ENCODE measurements at places on chromosomes 1 and 21.
A peak's percentile ranks its signal among the peaks of the same experiment; 100 is the strongest.

DNA sequence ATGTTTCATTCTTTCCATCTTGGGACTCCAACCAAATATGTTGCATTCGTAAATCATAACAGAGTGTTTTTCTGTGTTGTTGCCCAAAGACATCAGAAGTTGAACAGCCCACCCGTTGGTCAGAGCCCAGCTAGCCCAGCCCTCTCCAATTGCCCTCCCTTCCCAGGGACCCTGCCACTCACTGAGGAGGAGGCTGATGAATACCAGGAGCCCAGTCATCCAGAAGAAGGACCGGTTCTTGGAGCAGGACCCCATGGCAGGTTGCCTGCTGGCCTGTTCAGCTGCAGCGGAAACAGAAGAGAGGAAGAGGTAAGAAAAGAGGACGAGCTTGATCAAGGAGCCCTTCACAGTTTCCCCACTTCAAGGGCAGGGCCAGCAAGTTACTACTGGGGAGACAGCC, 172.2 kb upstream of the ETV3 start:
- no peak for DNase-seq

- no peak for DNase-seq
Observed at GRCh38 chr1:98393719-98394118, 267.8 kb upstream of the SNX7 start.

DNA sequence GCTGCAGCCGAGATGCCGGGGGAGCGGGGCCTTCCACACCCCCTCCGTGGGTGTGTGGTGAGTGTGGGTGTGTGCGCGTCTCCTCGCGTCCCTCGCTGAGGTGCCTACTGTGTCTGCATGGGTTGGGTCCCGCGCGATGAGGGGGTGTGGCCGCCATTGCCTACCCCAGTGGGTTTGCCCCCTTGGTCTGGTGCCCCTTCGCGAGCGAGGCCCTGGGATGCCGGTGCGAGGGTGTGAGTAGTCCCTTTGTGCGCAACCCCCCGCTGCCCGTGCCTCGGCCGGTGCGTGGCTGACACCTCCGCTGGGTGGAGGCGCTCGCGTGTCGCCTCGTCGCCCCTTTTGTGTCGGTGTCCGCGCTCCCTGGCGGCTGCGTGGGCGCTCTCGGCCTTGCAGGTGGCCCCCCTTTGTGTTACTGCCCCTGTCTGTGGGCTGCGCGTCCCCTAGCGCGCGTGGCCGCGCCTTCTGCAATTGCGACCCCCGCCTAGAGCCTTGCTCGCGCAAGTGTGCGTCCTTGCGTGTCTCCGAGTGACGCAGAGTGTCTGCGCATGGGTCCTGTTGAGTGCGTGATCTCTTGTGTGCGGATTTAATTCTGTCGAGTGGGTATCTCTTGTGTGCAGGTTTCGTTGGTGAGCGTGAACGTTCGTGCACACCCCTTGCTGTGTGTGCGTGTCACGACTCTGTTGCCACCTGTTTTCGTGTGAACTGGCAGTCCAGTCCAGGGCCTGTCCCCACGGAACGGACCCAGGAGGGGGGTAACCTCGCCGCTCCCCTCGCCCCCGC, 553 bp downstream of the TTC3 start:
- peak; percentile 71 for DNase-seq

GRCh38 chr1:42824481-42825035, 7.4 kb upstream of the SVBP start:
- DNase-seq, result no peak

GRCh38 chr1:21857840-21858670, 46.0 kb downstream of the LDLRAD2 start:
- DNase-seq, result no peak

DNA sequence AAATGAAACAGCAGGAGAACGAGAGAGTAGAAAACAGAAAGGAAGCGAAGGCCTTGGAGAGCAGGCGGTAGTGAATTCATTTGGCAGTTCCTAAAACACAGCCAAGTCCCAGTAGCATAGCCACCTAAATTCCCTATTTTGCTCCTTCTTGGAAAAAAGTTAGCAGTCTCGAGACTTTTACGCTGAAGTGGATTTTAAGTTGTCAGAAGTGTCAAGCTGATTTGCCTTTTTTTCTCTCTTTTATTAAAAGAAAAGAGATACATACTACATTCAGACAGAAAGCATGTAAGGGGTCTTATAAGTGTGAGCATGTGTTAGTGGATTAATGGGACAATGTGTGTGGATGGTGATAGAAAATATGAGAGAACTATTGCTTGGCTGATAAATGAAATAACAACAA, 19.2 kb downstream of the NFIA start:
- no peak for DNase-seq

DNA sequence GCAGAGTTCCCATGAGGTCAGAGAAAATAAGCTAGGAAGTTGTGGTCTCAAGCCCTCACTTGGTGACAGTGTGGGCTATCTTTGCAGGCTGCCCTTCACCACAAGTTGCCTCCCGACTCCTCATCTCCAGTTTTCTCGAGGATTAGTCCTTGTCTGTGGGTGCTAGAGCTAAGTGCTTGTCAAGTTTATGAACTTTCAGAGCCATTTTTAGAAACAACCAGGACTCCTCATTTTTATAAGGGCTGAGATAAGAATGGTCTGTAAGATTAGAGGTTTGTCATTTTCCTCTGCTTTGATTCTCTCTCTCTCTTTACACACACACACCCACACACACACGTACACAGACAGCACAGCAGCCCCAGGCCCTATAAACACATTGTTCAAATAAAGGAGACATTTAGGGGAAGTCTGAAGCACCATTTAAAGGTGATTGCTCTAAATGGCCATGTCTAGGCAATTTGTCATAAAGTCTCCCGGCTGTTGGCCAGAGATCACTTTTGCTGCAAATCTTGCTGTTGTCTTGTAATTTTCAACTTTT, 127.2 kb downstream of the LACTBL1 start:
- no peak for DNase-seq

- DNase-seq, result no peak
Observed at GRCh38 chr1:63328781-63329180, 6.4 kb downstream of the FOXD3 start.

- no peak for DNase-seq
Observed at GRCh38 chr1:7098641-7099040, 313.4 kb downstream of the CAMTA1 start.

GRCh38 chr1:228865627-228866330, 130.5 kb downstream of the RHOU start:
- no peak for DNase-seq

DNA sequence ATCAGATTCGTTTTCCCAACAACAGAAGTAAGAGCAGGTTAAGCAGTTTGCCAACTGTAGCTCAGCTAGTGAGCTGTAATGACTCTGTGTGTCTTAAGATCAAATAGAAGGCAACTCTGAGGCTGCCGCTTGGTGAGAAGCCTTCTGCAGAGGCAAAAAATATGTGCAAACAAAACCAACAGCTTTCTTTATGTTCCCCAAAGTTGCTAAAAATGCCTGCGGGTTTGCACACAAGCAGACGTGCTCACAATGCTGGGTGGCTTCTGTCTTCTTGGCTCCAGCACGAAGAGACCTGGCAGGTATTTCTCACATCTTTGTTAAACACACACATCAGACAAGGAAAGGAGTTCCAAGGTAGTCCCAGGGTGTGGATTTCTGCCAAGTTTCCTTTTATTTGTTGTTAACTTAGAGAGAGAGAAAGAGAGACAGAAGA, 158.9 kb upstream of the JUN start:
- DNase-seq, result no peak

DNA sequence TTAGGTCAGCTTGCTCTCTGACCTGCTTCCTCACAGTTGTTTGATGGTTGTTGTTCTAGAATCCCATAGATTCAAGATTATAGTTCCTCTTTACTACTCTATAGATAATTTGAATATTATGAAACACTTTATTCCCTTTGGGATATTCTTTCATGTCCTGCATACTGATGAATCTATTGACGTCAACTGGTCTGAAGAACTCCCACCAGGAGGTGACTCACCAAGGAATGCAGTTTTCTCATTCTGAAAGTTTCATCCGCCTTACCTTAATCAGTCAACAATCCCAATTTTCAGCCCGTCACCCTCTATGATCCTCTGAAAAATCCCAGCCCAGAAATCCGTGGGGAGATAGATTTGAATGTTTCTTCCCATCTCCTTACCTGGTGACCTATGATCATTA, 834.1 kb upstream of the PRMT6 start:
- DNase-seq, result no peak

DNA sequence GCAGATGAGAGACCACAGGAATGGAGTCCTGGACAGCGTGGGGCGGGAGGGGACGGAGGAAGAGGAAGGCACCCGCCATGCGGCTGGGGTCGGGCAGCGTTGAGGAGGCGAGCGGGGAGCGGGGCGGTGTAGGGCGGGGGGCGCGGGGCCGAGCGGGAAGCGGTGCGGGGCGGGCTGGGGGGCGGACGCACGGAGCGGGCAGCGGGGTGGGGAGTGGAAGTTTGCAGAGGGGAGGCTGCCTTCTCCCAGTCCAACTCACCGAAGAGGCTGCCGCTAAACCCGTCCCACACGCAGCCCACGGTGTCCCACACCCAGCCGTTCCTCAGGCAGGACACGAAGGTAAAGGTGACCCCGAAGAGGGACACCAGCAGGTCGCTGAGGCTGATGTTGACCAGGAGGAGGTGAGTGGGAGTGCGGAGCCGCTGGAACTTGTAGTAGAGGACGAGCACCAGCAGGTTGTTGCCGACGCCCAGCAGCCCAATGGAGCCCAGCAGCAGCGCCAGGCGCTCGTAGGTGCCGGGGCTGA, 483 bp downstream of the CHML start:
- DNase-seq, result no peak

GRCh38 chr1:235632506-235633401, 16.8 kb downstream of the GNG4 start:
- DNase-seq, result no peak

GRCh38 chr1:245465666-245466065, 310.9 kb downstream of the KIF26B start:
- DNase-seq, result no peak

DNA sequence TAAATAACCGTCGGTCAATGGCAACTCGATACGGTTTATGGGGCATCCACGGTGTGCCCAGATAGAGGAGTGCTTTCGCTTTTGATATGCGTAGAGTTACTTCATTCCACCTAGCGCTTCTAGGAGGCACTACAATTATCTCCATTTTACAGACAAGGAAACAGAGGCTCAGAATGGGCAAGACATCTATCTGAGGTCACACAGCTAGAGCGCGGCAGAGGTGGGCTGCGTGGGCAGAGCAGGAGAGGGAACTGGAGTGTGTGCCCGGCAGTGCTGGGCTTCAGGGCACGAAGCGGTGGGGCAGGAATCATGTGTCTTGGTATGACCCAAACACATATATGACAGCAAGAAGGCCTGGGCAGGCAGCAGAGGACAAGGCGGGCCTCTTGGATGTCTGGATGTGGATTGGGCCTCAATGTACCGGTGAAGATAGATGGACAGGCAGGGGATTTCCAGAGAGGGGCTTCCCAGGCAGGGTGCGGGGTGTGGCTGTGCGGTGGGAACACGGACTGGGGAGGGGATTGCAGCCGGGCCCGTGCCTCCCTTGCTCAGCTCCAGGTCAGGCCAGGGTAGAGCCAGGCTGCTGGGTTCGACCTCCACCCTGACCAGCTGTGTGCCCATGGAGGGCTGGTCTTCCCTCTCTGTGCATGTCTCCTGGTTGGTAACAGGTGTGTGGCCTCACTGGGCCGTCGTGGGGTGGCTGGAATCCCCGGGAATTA, 21.2 kb downstream of the TP73 start:
- no peak for DNase-seq

- DNase-seq, result no peak
Observed at GRCh38 chr1:212853658-212854057, 4.4 kb upstream of the FLVCR1 start.

GRCh38 chr1:93801471-93801870, 77.5 kb downstream of the DNTTIP2 start:
- no peak for DNase-seq

GRCh38 chr21:19501115-19501514, 1097.5 kb upstream of the TMPRSS15 start:
- DNase-seq, result no peak

DNA sequence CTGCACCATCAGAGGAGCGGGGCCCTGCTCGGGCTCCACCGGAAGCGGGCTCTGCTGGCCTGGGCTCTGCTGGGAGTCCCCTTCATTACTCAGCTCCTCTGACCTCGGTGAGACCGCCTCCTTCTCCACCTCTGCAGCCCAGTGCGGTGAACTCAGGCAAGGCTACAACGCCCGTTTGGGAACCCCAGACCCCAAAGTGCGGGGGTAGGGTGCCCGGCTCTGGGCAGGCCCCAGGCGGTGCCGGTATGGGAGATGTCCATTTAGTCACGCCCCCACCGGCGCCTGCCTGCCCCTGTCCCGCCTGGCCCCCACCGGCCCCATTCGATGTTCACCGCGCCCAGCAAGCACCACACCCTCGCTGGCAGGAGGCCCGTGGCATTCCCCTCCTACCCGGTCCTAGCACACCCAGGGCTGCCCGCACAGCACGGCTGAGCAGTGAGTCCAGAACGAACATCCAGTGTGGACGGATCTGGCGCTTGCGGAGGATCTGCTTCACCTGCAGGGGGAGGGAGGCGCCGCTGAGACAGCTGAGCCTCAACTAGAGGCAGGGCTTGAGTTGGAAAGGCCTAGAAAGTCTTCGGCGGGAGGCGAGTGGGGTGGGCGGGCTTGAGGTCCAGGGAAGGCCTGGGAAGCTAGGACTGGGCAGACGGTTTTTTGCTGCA, 10.0 kb downstream of the MAP3K6 start:
- peak; percentile 64 for DNase-seq

DNA sequence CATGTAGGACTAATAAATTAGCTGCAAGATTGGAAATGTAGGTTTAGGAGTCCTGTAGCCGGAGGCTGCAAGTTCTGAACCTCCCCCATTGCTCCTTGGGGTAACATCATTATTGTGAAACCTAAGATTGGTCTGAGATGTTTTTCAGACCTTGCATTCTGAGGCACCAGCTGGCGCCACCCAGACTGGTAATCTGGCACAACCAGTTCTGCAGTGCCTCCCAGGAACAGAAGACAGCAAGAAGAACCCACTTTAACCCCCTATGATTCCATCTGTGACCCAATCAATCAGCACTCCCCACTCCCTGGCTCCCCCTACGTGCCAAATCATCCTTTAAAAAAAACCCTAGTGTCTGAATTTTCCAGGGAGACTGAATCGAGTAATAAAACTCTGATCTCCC, 11.6 kb upstream of the DNAJC6 start:
- no peak for DNase-seq

DNA sequence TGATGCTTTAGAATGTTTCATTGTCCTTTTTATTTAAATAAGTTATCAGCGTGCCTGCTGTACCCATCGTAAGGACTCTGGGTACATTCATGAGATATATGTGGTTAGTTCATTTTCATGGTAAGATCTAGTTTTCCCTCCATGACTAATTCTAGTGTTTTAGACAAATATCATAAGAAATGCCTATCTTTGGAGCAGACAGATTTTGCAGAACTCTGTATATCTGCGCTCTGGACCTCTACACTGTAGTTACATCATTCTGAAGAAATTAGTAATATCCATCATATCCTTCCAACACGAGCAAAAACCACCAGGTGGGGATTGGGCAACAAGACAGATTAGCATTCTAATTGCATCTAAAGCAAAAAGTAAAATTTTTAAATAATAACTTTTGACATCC, 499.2 kb downstream of the SETD4 start:
- DNase-seq, result no peak

DNA sequence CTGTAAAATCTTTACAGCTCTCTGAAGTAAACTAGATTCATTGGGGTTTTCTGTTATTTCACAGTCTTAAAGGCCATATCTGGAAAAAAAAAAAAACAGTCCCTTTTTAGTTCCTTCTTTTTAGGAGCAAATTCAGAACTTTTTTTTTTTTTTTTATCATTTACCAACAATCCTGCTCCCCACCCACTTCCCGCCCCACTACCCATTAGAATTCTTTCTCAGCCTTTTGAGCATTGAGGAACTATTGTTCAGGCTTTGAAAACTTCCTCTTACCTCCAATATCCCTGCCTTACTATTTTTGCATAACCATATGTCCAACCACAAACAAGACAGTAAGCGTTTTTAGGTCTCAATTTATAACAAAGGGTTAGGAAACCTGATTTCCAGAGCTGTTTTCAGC, 330.1 kb downstream of the PLPP3 start:
- no peak for DNase-seq
